ENCODE measurements at places on chromosomes 6 and 20.

DNA sequence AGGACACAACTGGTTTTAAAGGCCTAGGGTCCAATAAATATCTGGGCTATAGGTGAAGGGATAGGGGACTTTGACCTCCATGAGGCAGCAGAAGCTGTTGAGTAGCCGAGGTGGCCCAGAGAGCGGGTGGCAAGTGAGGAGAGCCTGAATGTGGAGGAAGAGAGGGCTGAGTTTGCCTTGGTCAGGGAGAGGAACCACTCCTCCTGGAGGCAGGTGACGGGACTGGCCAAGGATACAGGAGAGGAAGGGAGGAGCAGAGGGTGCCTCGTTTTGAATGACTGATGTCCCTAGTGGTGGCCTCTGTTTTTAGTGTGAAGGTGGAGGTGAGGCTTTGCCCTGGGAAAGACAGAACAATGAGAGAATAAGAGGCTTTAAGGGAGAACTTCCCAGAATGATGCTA lies 19.1 kb upstream of the AAR2 start:
- no peak for DNase-seq

- no peak for DNase-seq
These were observed 247.7 kb upstream of the HSF2 start for GRCh38 chr6:122151763-122152162.

DNA sequence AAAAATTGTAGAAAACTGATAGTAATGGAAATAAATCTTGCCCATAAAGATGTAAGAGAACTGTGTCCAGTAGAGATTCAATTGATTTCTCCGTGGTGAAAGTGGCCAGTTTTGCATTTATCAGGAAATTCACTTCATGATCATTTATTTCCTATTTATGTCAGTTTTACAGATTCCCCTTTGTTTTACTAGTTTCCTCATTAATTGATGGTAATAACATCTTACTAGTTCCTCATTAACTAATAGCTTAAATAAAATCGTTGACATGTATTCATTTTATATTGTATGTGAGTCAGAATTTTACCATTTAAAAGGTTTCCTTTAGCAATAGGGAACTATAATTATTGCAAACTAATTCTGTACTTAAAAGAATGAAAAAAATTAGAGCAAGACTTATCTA lies 99.8 kb upstream of the ADGRF1 start:
- DNase-seq, result no peak

DNA sequence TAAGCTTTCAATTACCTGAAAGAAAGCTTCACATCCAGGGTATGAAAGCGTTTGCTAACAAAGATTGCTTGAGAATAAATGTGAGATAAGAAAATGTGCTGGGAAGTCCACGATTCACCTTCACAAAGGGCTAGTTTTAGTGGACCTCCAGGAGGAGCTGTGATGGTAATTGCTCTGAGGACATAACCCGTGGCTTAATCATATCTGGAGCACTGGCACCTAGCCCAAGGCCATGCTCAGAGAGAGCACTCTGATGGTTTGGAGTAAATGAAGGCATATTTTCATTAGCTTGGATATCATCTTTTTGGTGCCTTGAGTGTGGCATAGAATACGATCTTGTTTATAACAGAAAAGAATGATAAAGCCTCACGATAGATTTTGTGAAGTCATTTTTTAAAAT lies 46.9 kb upstream of the BACH2 start:
- DNase-seq, result no peak

- DNase-seq, result no peak
These were observed at the start of gene METTL24 for GRCh38 chr6:110357664-110358552. Gene METTL24, minus strand, starts transcription at chr6:110358349. Its CDS starts 77 bp downstream, at chr6:110358272.

GRCh38 chr6:80280262-80281010 lies 174.0 kb downstream of the BCKDHB start:
- DNase-seq, result no peak

GRCh38 chr20:46835418-46835817 lies 59.2 kb upstream of the EYA2 start:
- no peak for DNase-seq

- DNase-seq, result no peak
These were observed 991.0 kb downstream of the KIF16B start for GRCh38 chr20:15582146-15582760.

GRCh38 chr20:44075191-44075949 lies 111.6 kb downstream of the JPH2 start:
- DNase-seq, result no peak

- no peak for DNase-seq
These were observed 12.5 kb upstream of the POU3F2 start for GRCh38 chr6:98821756-98822405.

GRCh38 chr20:21921251-21921650 lies 215.8 kb downstream of the PAX1 start:
- no peak for DNase-seq

DNA sequence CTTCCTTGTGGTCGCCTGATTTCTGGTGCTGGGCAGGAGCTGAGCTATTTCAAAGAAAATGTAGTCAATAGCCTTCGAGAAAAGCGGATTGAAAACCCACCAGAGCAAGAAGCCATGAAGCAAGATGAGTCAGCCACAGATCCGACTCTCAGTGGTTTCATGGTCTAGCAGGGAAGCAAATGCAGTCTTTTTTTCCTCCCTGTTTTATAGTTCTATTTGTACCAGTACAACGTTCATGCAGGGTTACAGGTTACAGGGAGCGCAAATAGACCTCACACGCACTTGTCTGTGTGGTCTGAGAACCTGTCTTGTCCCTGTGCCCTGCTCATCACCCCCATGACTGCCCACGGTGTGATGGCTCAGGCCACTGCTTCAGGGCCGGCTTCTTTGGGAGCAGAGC lies 309.8 kb upstream of the SUPT3H start:
- DNase-seq, result no peak

- DNase-seq, result no peak
These were observed 13.8 kb upstream of the TLDC2 start for GRCh38 chr20:36861875-36862801.

DNA sequence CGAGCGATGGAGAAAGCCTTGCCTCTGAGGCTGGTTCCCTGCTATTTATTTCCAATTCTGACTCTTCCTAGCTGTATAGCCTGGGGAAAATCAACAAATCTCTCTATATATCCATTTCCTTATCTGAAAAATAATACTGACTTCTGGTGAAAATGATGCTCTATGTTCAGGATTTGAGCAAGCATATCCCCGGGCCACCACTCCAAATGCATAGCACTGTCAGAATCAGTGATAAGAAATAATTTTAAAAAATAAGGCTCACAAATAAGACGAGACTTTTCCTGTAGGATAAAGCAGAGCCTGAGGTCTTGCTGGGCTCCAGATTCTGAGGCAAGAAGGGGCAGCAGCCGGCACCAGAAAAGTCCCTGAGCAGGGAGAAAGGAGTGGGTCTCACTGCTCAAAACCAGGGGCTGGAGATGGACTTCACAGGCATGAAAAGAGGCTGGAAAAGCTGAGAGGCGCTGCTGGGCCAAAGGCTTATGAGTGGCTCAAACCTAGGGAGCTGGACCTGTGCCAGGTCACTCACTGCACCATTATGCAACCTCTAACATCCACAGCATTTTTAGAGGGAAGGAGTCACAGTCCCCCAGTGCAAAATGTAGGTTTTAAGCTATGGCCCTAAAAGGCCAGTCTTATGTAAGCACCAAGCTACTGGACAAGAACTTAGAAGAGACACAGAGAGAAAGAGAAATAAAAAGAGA lies 48.1 kb upstream of the SLC17A4 start:
- DNase-seq, result no peak

DNA sequence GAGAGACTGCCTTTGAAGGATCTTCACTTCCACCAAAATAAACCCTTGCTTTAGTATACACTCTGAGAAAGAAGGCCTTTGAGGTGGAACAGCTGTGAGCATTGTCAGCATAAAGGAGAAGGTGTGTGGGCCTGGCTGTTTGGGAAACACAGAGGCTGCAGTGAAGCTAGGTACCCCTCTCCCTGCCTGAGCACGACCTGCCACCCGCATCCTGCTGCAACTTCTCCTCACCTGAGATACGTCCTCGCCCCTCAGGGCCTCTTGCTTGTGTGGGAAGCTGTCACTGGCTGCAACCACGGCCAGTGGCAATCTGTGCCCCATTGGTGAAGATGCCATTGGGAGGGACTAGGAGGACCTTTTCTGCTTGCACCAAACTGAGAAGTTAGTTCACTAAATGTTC lies 307.9 kb downstream of the KIF16B start:
- DNase-seq, result no peak

- no peak for DNase-seq
These were observed 379.6 kb downstream of the SYNE1 start for GRCh38 chr6:152257581-152257980.

DNA sequence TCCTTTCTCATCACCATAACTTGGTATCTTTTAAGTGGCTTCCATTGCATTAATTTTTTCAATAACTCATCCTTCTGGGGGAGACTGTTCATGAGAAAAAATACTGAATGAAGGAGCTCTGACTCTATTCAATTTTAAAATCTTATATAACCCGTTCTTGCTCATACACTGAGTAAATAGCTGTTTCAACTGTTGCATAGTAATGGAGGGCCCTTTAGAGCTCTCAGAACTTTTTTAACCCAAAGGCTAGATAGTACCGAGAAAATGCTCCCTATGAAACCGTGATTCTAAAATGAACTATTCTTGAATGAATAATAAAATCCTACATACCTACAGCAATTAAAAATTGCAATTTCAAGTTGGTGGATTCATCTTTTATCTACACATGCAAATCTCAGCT lies 5.3 kb downstream of the SLC2A12 start:
- no peak for DNase-seq

GRCh38 chr20:23245553-23246181 lies 104.9 kb upstream of the NXT1 start:
- no peak for DNase-seq

DNA sequence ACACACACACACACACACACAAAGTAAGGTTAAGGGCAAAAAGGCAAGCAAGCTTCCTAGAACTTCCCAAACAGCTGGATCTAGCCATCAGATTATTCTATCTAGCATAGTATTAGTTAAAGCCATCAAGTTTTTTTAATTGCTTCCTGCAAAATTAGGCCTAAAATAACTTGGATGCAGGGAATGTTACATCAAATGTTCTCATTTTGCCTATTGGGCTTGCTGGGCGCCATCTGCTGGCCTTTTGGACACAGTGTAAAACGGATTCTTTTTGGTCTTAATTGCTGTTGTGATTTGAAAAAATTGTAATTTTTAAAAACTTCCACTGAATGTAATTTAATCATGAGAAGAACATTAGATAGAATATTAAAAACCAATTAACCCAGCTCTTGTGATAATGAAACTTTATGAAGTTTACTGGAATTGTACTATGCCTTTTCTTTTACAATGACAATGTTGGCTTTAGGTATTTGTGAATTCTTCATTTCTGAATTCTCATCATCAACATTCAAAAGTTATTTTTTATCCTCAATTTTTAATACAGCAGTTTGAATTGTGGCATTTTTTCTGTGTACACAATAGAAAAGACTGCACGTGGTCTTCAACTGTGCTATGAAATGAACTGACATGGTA lies 6.8 kb downstream of the MKKS start:
- no peak for DNase-seq

GRCh38 chr6:144897441-144897921 lies 612.3 kb downstream of the UTRN start:
- no peak for DNase-seq

- peak; percentile 39 for DNase-seq
These were observed 100.4 kb upstream of the MLN start for GRCh38 chr6:33904050-33904746.

GRCh38 chr6:35391240-35391968 lies 49.0 kb downstream of the PPARD start:
- DNase-seq, result no peak

DNA sequence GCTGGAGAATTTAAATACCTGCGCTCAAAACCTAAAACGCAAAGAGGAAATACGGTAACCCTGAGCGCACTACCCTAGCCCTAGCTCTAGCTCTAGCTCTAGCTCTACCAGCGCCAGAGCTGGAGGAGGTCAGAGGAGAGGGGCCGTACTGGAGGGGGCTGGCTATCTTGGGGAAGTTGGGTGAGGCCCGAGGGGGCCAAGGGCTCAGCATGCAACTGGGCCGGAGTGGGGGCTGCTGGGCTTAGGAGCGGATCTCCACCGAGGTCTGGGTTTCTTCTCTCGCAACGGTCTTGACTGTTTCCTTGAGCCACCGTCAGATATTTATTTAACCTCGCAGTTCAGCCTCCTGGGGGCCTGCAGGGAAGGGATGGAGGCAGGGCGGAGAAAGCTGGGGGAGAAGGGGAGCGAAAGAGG lies 91.0 kb downstream of the NCR2 start:
- no peak for DNase-seq

GRCh38 chr6:97405818-97406409 lies 122.9 kb upstream of the MMS22L start:
- no peak for DNase-seq

GRCh38 chr6:144873623-144874378 lies 588.7 kb downstream of the UTRN start:
- DNase-seq, result no peak

DNA sequence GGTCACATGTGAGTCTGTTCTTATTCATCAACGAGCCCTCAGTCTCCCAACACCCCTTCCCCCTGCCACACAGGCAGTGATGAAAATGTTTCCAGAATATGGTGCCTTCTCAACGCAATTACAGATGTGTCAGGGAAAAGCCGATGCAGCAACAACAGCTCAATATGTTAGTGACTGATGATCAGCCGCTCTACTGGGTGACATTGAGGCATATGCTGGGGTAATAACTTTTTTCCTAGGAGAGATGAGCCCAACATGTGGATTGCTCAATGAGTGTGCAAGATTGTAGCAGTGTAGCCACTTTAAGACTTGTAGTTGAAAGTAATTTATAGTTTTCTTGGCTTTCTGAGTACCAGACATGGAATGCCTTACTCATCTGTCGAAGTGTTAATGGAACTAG lies 49.4 kb downstream of the DTD1 start:
- no peak for DNase-seq

DNA sequence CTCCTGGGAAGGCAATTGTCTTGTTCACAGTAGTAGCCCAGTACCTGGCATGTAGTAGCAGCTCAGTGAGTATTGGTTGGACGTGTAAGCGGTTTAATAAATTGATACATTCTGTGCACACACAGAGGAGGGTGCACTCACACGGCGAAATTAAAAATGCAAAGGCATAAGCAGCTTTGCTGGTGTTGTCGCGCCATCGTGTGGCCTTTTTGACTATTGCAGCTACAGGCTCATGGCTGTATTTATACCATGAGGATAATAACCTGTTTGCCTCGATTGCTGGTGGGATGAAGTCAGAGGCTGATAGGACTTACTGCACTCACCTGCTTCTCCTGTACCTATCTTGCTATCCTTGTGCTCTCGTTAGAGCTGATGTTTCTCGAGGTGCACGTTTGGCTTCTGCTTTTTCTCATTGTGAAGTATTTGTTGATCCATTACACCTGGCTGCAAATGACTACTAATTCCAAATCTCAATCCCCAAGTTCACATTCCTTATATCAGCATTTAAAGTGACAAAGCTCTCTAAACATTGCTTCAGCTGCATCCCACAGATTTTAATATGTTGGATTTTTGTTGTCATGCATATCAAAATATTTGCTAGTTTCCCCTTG lies 61.5 kb downstream of the TBXT start:
- peak; percentile 40 for DNase-seq
